ENCODE measurements at places on chromosomes 11 and 22.

DNA sequence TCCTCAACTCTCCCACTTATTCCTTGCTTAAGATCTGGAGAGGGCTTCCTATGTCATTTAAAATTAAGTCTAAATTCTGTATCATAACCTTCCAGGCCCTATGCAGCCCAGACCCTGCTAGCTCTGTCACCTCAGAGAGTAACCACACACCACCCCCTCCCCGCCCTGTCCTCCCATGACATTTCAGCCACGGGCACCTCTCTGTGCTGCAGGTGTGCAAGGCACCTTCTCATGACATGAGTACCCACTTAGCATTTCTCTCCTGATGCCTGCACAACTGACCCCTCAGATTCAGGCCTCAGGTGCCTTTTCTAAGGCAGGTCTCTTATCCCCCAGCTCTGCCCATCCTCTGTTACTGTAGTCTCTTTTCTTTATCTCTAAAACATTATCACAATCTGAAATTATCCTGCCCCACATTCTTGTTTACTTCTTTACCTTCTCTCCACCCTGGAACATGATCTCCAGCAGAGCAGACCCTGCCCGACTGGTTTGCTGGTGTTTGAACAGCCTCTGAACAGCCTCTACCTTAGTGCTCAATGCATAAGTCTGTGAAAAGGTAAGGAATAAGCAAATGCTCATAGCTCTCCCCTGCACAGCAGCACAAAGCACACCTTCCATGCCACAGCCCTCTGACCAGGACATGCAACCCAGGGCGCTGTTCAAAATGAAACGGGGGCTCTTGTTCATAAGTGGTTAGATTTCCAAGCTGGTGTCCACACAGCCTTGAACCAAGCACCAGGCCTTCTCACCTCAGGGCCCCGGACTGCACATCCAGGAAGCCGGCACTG lies 196.1 kb upstream of the B3GAT1 start:
- no peak for DNase-seq

DNA sequence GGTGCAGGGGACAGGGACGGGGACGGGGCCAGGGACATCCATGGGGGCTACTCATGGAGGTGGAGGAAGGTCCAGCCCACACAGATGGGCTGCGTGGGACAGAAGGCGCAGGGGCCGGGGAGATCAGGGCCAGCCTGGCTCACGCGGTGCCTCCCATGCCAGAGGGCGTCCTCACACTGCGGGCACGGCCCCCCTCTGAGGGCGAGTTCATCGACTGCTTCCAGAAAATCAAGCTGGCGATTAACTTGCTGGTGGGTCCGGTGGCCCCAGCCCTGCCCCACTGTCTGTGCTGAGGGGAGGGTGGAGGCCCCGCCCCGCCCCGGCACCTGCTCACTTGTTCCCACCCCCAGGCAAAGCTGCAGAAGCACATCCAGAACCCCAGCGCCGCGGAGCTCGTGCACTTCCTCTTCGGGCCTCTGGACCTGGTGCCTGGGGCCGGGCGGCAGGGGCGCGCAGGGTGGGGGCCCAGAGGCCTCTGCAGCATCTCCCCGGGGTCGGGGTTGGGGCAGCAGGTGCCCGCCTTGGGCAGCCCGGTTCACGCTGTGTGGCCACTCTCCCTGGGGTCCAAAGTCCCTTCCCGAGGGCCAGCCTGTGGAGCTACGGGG lies 15.8 kb downstream of the EPS8L2 start:
- no peak for DNase-seq

DNA sequence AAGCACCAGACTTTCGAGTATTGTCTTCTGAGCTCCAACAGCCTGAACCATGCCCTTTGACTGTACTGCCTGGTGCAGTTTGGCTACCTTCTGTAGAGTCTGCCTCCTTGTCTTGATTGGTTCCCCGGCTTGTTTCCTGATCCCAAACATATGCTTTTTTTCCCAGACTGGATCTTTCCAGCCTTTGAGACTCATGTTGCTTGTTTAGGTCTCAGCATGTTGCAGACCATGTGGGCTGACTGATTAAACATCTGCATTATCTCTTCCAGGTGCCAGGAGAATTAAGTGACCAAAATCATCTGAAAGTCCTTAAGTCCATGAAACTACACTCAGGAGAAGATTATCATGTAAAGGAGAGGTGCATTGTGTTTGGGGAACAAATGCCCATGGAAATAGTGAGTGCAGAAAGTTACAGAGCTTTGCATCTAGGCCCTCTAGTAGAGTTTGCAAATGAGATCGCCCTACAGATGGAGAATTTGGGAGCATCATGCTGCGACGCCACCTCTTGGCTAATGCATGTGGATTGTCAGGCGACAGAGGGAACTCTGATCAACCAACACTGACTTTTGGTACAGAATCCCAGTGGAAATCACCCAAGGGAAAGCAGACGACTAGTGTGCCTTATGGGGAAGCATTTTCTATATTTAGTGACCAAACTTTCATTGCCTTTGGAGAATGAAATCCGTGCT lies 188.8 kb downstream of the BLID start:
- no peak for DNase-seq

DNA sequence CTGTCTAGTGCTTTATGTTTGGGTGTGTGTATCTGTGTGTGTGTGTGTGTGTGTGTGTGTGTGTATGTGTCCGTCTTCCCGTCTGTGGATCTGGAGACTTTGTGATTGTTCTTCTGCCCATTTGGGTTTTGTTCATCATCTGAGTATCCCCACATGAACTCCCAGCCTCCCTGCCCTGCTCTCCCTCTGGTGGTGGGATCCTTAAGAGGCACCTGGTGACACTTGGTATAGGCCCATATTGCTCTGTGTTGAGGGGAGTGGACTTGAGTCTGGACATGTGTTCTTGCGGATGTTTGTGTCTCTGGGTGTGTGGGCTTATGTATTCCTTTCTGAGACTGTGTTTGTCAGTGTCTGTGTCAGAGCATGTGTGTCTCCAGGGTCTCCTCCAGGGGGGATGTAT lies 15.3 kb downstream of the RCOR2 start:
- no peak for DNase-seq

- no peak for DNase-seq
Measured at GRCh38 chr22:36445158-36445668, 36.2 kb downstream of the TXN2 start.

DNA sequence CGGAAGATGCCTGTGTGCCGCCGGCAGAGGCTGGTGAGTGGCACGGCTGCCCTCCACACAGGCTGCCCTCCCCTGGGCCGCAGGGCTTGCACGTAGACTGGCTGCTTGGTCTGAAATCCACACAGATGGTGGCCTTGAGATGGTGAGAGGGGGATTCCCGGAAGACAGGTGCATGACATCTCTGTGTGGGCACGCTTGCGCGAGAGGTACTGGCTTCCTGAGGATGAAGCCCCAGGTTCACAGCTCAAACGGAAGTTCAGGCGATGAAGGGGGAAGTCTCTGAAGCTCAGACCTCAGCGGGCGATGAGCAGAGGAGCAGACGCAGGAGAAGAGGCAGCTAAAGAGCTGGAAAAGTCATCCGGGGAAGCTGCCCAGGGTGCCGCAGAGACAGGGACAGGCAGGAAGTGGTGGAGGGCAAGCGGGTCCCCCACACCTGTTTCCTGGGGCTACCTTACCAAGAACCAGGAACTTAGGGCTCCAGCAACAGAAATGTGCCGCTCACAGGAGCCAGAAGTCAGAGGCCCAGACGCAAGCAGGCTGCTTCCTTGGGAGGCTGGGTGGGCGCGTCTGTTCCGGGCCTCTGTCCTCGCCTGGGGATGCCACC lies 7.2 kb downstream of the CRELD2 start:
- DNase-seq = peak; percentile 63

GRCh38 chr22:36160499-36160942 lies at the start of gene APOL3:
TSS of gene APOL3 (minus strand) at chr22:36160755. CDS start at chr22:36149055, 11,700 bp downstream.
- no peak for DNase-seq

DNA sequence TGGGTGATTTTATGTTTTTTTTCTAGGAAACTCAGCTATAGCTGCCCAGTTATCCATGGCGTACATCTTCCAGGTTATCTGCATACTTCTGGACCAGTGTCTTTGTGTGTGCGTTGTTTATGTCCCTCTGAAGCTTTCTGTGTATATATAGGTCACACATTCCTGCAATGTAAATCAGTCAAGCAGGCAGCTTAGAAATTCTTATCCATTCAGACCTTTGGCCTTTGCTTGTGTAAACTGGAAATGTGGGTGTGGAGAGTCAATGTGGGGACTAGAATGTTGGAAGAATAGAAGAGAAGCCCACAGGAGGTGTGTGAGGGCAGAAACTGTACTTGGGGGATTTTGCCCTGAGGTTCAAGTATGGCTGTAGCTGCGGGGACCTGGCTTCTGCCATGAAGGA lies 51.7 kb downstream of the BARX2 start:
- no peak for DNase-seq

DNA sequence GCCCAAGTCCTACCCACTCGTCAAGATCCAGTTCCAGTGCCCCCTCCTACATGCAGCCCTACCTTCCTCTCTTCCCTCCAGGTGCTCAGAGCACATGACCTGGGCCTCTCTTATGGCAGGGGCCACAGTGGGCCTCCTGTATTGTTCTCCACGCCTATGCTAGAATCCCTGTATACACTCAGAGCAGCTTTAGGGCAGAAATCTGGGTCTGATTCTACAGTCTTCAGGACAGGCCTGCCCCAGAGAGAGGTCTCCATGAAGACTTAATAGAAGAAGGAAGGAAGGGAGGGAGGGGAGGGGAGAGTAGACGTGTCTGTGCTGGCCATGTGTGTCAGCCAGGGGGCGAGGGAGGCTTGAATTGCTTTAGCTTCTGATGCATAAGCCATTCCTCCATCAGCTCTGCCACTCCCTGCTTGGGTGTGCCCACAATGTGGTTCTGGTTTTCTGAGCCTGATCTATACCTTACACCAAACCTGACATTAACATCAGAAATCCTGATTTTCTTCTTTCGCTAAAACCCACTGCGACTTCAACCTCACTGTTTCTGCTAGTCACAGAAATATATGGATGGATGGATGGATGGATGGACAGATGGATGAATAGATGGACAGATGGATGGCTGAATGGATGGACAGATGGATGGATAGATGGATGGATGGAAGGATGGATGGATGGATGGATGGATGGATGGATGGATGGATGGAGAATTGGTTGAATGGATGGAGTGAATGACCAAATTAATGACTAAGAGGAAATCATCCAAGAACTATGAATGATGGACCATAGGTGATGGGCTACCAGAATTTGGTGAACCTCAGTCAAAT lies 56.6 kb upstream of the PRDM11 start:
- DNase-seq = no peak

DNA sequence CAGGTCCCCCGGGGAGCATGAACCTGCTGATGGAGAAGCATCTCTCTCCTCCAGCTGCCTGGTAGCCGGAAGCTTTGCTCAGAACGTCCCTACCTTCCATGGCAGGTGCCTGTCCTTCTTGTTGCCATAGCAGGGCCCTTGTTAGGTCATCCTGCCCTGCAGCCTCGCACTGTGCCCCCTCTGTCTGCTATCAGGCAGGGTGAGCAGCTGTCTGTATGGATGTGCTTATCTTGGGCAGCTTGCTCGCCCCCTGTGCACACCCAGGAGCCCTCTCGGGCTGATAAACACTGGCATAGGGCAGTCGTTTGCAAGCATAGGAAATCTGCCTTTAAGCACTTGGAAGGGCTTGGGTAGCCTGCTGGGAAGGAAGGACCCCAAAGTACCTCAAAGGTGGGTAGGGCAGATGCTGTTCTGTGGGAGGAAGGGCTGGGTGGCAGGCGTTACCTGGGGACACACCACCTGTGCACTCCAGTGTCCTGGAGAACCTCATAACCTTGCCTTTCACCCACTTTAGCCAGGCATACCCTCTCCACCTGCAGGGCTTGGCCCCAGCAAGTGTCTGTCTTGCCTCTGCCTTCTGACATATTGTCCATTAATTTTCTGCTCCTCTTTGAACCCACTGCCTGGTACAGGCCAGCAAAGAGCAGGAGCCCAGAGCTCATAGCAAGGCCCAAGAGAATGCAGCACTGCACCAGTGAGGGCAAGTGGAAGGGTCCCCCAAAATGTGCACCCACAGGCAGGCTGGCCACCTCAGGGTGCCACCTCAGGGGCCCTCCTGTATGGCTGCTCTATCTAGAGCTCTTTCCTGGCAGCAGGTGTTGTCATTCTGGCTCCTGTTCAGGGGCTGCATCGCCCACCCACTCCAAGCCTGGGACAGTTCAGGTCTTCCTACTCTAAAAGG lies 8.0 kb upstream of the COMT start:
- DNase-seq = no peak

DNA sequence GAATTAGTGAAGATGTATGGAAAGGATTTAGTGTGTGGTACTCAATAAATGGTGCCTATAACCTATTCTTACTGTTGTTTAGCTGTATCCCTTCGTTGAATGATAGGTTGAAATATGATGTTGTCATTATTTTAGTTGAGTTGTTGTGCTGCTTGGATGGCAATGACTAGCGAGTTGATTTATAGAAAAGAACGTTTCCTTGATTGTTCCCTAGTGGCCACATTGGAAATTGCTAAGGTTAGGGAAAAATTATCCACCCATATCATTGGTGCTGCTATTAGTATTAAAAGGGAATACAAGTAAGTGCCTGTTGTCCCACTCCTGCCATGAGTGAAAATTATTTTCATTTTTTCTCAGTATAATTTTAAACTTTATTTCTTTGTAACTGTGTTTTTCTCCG lies 14.5 kb downstream of the EMSY start:
- DNase-seq = no peak
